Hematopoietic multipotent progenitor cell treated with erythropoietin and hydrocortisone succinate and interleukin-3 and kit ligand, for 6 days (in vitro differentiated cells): ENCODE measurements at places on chromosomes 13 and 19.
A peak's percentile ranks its signal among the peaks of the same experiment; 100 is the strongest.

- DNase-seq: no peak
Measured at GRCh38 chr19:42010245-42011126, 16.5 kb upstream of the ATP1A3 start.

GRCh38 chr13:64749301-64749700, 2480.8 kb downstream of the PCDH9 start:
- no peak for DNase-seq

GRCh38 chr19:37896180-37896579, 10.2 kb downstream of the WDR87 start:
- no peak for DNase-seq

DNA sequence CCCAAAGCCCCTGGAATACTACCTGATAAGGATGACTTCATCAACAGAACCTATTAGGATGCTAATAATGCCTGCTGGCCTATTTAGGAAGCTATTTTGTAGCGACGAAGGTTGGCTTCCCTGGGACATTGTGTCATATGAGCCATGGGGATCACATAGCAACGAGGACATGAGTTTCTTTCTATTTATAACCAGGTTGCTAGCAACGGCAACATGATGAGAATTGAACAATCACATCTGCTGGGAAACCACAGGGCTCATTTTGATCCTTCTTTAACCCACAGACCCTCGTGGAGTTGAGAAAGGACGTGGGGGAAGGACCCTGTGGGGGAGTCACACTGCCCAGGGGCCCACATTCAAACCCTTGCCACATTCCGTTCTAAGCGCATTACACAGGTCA, 172.2 kb downstream of the COL4A1 start:
- no peak for DNase-seq

GRCh38 chr13:66563076-66563475, 667.1 kb downstream of the PCDH9 start:
- DNase-seq: no peak

DNA sequence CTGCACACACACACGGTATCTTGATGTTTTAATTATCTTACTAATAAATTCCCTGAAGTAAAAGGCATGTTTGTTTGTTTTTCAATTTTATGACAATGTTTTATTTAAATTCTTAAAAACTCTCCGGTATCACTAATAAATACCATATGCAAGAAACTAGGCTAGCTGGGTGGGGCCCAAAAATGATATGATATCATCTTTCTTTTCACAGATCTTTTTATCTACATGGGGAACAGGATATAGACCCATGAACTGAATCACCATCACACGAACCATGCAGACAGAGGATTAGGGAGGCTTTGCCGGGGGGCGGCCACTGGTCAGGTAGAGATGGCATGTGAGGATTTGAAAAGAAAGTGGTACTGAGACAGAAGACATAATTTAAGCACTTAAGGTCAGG, 266.4 kb downstream of the ENOX1 start:
- DNase-seq: no peak

- DNase-seq: no peak
Measured at GRCh38 chr13:43815204-43815603, 28.4 kb upstream of the ENOX1 start.

DNA sequence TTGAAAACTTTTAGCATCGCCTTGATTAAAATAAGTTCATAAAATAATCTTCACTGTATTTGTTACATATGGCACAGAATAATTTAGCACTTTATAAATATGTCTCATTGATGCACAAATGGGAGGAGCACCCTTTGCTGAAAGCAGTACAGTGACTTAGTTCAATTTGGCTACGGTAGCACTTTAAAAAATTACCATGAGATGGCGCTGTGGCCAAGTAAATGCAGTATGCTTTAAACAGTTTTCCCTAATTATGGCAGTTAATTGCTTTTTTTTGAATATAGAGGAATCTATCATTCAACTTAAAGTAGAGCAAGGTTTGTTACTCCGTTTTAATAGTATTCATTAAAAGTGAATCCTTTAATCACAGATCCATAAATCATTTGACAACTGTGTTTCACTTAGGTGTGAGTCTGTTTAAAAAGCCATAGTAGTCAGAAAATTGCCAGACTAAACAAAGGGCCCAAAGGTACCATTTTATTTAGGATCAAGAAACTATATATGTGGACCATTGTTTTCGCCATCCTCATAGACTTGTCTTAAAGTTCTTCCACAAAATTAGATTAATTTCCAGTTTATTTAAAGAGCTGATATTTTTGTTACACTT, 34.7 kb upstream of the ESD start:
- peak; percentile 74 for DNase-seq

- no peak for DNase-seq
Measured at GRCh38 chr13:28494504-28494777, 487 bp downstream of the FLT1 start.

DNA sequence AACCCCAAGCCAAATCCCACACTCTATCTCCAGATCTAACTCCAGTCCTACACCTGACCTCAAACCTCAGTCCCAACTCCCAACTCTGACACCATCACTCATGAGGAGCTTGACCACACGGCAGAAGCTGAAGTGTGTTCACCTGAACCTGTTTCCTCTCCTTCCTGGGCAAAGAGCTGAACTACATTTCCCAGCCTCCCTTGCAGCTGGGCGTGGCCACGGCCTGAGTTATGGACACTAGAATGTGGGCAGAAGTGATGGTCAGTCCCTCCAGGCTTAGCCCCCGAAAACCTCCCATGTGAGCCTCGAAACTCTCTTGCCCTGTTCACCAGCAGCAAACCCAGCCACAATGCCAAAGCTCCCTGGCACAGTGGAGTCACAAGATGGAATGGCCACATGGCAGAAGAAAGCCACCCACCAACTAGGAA, 19.5 kb upstream of the MEIS3 start:
- DNase-seq: no peak

- no peak for DNase-seq
Measured at GRCh38 chr13:66528180-66528579, 702.0 kb downstream of the PCDH9 start.

DNA sequence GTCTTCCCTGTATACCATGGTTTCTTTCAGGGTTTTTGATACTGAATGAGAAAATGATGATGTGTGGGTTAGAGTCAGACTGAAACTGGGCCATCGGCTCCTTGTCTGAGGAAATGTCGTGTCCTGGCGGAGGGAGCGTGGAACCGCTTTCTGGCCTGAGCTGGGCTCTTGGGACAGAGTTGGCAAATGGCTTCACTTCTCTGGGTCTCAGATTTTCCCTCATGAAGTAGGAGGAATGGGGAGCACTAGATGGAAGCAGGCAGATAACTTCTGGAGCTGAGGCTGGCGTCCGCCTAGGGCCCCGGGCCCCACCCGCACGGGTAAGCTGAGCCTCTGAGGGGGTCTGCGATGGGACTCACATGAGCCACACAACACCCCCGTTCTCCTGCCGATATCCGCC, 133.3 kb upstream of the WASF3 start:
- DNase-seq: no peak

- DNase-seq: no peak
Measured at GRCh38 chr19:31111741-31112140, 237.5 kb downstream of the TSHZ3 start.

GRCh38 chr19:28638445-28638844, 574.5 kb downstream of the UQCRFS1 start:
- DNase-seq: no peak

DNA sequence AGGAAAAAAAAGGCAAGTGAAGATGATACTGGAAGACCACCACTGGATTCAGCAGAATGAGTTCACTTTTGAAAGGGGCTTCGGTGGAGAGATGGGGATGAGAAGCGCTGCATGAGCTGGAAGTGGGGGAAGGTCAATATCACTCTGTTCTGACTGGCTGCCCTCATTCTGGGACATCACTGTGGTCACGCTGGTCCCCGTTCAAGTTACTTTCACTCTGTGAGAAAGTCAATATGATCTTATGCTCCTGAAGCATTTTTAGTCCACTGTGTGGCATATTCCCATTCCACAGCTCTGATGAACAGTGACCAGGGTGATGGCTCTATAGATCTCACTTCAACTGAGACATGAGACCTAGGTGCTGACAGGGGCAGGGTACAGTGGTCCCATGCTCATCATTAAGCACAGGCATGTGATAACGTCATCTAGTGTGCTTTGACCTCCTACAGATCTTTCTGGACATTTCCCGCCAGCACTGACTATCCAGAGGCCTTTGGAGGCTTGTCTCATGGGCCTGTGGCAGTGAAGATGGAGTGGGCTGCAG, 40.2 kb upstream of the GPR183 start:
- DNase-seq: no peak

DNA sequence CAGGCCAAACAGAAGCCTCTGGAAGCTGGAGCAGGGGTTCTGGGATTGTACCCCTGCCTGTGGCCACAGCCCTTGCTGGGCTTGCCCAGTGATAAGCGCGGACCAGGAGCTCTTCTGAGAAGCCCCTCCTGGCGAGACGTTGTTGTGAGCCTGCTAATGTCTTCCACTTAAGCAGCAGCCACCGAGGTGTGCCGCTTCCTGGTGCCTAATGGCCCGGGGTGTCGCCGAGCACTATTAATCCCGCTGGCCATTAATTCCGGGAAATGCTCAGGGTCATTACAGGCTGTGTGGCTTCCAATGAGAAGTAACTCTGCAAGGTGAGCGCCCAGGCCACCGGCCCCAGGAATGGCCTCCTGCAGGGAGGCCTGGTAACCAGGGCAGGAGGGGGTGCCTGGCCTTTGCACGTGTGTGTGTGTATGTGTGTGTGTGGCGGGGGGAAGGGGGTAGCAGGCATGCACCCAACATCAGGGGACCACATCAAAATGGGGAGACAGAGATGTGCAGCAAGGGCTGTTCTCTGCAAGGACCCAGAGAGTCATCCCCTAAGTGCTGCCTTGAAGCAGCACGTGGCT, 175.0 kb downstream of the URI1 start:
- DNase-seq: no peak

- no peak for DNase-seq
Measured at GRCh38 chr13:35787937-35788336, 311.4 kb upstream of the MAB21L1 start.
